ENCODE measurements at places on chromosomes 7 and 10.
A peak's percentile ranks its signal among the peaks of the same experiment; 100 is the strongest.

GRCh38 chr7:6536262-6537260 is 14.7 kb downstream of the GRID2IP start:
- DNase-seq, result no peak

- DNase-seq, result no peak
Measured at GRCh38 chr7:18558503-18558902, 63.0 kb downstream of the HDAC9 start.

DNA sequence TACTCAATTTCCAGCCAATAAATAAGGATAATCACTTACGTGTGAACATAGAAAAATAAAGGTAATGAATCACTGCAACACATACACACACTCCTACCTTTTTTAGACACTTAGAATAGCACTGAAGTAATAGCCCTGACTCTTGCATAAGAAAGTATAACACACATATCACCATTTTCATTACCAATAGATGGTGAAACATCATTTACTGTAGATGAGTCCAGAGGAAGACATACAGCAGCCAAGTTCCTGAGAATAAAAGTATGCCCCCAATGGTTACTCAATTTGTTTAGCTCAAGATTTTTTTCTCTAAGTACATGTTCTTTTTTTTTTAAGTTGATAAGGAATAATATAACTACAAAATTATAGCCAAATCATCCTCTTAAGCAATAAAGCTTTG is 316.3 kb downstream of the PARD3 start:
- DNase-seq, result no peak

GRCh38 chr10:97498841-97499560 is at the start of gene UBTD1:
Gene UBTD1 (plus strand): TSS chr10:97498924. CDS start chr10:97499204, 280 bp downstream.
- DNase-seq, result peak; percentile 13

GRCh38 chr7:159024280-159024951 is 120.3 kb downstream of the VIPR2 start:
- no peak for DNase-seq

DNA sequence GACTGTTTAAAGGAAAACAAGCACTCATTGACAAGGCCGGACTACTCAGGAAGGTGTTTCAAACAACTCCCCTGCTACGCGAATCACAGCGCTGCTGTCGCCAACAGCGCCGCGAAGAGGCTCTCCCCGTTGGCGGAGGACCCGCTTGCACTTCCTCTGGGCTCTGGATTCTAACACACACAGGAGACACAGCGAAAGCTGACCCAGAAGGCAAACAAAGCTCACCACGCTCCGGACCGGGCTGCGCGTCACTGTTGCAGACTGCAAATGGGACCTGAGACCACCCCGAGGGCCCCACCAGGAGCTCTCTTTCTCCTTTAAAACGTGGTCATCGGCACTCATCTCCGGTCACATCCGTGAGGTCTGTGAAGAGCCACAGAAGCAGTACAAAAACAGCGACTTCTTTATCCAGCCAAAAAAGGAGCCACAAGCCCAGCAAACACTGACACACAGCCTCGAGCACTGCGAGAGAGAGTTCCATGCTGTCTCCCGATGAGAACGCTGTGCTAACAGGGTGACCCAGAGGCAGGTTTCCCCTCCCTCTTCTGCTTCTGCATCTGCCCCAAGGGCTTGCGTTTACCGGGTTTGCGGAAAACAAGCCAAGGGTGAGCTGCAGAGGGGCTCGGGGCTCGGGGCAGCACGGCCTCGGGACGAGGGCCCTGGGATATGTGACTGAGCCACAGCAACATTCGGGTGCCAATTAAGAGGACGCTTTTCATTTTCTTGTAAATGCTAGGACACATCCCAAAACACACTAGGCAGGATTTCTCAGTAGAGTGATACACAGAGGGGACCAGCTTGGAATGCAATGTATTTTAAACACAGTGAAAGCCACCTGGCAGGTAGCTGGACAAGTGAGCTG is 41.3 kb downstream of the AMZ1 start:
- DNase-seq, result no peak

GRCh38 chr7:148650232-148650858 is 48.4 kb upstream of the CUL1 start:
- no peak for DNase-seq

DNA sequence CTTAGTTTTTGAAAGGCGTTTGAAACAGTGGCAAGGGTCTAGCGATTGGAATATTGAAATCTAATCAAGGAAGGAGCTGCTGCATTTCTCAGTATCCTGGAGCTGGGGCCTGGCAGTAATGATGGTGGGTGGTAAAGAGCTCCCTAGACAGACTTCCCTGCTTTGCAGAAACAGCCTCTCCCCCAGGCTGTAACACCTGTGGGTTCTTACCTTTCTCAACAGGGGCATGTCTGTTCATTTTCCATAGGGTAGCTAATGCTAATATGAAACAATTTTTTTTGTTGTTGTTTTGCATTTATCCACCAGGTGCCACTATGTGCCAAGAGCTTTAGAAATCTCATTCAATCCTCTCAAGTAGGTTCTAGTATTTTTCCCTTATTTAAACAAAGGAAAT is 345.5 kb downstream of the REEP3 start:
- DNase-seq, result no peak

DNA sequence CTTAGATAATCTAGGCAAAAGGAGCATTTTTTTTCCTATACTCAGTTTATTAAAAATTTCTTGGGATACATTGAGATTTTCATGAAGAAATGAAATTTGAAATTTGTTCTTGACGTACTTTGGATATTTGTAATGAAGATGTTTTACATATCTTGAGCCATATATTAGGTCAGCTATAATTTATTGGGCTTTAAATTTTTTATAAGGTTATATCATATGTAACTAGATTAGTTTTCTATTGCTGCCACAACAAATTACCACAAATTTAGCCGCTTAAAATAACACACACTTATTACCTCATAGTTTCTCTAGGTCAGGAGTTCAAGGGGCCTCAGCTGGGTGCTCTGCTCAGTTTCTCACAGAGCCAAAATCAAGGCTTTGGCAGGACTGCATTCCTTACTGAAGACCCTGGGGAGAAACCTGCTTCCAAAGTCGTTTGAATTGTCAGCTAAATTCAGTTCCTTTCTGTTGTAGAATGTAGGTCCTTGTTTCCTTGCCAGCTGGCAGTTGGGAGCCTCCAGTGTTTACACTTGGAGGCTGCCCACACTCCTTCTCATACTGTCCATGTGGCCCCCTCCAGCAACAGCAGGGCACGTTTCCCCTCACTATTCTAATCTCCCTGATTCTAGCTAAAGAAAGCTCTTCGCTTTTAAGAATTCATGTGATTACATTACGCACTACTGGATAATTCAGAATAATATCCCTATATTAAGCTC is 42.6 kb upstream of the DNAH11 start:
- DNase-seq, result no peak

DNA sequence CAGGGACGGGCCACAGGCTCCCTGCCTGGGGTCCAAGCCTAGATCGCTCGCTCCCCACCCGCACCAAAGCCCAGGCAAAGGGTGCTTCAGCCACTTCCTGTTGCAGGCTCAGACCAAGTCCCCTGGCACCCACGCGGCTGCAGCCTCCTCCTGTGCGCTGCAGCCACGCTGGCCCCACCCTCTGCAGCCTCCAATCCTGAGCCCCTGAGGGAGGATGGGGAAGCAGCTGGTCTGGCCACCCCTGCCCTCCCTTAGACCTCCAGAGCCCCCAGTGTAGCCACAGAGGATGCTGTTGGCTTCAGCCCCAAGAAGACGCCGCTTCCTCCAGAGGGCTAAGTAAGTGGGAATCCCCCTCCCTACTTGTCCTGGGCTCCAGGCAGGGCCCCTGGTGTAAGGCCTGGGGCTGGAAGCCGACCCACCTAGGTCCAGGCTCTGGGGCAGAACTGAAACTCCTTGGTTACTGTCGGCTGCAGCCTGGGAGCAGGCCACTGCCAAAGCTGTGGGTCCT is 9.4 kb downstream of the LIMK1 start:
- DNase-seq, result no peak

GRCh38 chr10:35632027-35632426 is 10.1 kb downstream of the FZD8 start:
- no peak for DNase-seq

GRCh38 chr10:95254629-95255028 is 36.2 kb downstream of the PDLIM1 start:
- DNase-seq, result no peak

DNA sequence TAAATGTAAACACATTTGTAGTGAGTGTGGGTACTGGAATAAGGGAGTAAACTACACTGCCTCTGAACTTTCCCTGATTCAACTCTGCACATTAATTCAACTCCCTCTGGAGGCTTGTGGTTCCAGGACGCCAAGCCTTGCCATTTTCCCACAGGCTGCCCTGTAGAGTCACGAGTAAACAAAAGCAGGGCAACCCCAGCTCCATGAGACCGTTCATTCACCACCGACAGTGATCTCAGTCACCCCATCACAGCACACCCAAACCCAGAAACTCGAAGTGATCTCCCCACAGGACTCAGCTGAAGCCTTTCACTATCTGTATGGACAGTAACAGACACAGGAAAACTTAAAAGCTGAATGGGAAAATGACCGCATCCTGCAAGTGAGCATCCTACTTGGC is 218.8 kb upstream of the FRMD4A start:
- DNase-seq, result no peak

- DNase-seq, result no peak
Measured at GRCh38 chr7:93219868-93220267, 6.4 kb downstream of the HEPACAM2 start.

DNA sequence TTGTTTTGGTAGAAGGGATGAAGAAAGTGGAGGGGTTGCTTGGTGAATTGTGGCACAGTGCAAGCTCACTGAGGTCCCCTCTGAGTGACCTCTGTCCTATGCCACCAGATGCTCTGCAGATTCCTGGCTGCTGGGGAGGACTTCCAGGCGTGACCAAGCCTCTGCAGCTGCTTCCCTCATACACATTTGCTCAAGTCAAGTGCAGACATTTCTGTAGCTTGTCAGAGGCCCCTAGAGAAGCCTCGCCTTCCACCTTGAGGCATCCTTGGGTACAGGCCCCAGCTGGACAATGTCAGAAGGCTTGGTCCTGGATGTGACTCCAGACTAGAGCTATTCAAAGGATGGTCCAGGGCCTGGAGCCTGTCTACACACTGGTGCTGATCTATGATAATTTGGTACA is 464.2 kb downstream of the PLXNA4 start:
- no peak for DNase-seq

DNA sequence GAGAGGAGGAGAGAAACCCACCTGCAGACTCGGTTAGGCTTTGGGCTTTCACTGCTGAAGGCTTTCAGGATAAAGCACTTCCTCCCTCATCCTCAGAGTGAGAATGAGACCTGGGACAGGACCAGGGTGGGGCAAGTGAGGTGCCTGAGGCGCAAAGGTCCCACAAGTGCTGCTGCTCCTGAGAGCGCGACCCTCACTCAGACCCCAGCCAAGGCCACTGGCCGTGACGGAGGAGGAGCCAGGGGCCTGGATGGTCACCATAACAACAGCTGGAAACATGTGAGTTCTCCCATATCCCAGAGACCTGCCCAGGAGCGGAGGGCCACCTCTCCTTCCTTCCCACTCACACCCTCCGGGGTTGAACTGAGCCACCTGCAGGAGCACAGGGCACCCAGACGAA is 46.9 kb upstream of the MKRN1 start:
- DNase-seq, result no peak

- DNase-seq, result peak; percentile 12
Measured at GRCh38 chr7:50069613-50070012, 23.4 kb downstream of the ZPBP start.

DNA sequence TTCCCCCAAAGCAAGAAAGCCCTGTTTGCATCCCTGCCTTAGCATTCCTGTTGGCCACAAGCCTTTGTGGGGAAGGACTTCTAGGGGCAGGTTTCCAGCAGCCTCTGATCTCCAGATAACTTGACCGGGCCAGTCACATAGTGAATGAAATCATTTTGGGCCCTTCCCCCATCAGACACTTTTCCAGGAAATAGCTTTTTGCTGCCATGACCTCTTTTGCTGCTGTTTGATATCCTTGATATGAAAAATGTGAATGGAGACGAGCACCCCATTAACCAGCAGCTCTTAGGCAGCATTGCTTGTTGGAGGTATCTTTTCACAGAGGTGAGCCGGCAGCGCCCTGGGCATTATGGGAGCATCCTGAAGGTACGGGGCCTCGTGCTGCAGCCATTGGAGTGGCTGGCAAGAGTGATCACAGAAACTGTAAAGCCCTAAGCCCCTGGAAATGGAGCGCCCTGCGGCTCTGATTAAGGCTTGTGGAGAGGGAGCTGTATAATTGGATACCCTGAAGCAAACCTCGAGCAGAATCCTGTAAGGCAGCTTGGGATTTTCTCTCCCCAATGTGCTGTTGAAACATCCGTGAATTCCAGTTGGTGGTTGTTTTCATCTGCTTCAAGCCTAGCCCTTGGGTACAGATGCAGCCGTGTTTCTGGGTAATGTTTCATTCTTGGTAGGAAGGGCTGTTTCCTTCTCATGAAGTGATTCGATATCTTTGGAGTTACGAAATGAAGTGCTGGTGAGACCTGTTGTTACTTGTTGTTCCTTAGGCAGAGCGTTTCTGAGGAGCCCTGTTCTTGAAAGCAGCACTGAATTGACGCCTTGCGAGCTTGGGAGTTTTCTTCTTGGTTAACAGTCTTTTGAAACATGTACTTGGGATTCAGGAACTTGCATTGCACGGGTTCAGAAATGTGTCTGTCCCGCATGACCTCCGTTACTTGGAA is 179.0 kb downstream of the PTEN start:
- DNase-seq, result no peak

DNA sequence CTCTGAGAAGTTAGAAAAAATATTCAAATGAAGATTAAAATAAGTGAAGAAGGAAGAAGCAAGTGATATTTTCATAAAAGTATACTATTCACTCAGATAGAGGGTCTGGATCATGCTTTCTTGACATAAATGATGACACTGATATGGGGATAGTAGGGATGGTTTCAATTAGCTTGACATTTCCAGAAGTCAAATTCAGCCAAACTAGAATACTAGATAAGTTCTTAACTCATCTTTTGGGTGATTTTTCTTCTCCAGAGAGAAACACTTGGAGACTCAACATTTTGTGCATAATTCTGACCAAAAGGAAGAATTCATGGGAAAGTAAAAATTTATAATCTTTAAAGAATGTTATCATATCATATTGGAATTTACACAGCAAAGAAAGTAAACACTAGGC is 152.0 kb upstream of the LRGUK start:
- DNase-seq, result no peak

DNA sequence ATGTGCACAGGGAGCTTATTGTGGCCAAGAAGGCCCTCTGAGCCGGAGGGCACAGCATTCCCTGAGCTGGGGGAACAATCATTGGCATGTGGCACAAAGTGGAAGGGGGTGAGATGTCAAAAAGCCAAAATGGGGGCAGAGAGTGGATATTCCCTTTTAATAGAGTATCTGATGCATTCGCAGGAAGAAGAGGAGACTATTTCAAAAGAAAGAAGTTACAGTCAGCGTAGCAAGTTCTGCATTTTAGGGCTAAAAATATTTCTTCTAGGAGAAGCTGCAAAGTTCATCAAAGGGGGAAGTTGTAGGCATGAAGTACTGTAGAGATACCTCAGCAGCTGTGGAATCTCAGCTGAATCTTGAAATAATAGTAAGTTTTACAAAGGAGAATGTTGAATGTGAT is 136.0 kb upstream of the WDR11 start:
- no peak for DNase-seq

DNA sequence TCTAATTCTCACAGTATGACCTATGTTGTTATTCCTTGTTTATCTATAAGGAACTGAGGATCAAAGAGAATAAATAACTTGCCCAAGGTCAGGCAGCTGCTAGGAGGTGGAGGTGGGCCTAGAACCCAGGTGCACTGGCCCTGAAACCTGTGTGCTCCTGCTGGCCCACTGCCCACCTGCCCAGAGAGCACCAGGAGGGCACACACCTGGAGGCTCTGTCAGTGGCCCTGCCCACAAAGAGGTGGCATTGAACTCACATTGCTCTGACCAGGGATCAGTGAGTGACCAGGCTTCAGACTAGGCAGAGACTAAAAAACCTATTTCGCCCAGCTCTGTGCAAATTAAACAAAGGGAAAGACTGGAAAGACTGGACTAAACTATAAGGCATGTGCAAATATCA is 210.6 kb downstream of the TNS3 start:
- no peak for DNase-seq
